Left renal cortex interstitium (tissue), 4 donors: ENCODE measurements at places on chromosomes 5 and 9. TPM values are rescaled to one million over a fixed set of nuclear protein-coding genes. Genes with fewer than 3 reads are reported as not detected.

SCGB3A2 gene
- polyA plus RNA-seq = not detected

GALNT12 gene
- polyA plus RNA-seq = 7.7 TPM

DNA sequence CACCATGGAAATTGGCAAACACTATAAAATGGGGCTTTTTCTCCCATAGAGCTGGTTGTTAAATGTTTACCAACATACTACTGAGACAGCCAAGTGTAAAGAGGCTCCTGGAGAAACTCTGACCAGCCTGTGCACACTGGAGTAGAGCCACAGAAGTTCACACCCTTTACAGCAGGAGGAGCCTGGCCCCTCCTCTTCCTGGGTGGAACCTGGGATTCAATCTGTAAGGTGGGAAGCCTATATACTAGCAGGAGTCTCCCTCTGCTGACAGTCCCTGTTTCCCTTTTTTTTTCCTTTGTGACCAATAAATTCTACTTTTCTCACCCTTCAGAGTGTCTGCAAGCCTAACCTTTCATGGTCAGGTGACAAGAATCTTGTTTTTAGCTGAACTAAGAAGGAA is 10.4 kb upstream of the SLC30A5 start:
- no peak for DNase-seq

DNA sequence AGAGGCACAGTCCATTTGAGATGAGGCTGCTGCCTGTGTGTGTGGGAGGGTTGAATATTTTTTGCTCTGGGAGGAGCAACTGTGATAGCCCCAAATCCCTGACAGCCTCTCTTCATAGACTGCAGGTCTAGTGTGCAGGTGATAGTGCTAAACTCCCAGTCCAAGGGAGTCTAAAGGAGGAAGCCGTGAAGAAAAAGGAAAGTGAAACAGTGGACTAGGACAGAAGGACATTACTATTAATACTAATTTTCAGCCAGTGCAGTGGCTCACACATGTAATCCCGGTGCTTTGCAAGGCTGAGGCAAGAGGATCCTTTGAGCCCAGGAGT is 295.0 kb downstream of the PDE4D start:
- DNase-seq = no peak

PLPP7 gene
- 2.6 TPM for polyA plus RNA-seq

DNA sequence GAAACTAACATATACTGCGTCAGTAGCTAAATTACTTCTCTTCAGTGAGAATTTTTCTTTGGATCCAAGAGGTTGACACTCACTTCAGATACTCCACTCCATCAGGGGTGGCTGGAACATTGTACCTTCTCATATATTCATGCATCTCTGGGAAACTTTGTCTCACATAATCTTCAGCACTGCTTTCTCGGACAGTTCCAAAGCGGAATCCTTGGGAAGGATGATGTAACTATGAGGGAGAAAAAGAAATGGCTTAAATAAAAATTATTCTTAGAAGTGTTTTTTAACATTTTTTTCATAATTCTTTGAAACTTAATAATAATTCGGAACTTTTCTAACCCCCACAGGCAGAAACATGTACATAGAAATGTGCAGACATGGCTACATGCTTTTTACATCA is 33.4 kb upstream of the PPP3R2 start:
- no peak for DNase-seq

GRCh38 chr9:72383978-72384709 is 19.1 kb upstream of the ZFAND5 start:
- no peak for DNase-seq

CANX gene
- 468 TPM for polyA plus RNA-seq

DNA sequence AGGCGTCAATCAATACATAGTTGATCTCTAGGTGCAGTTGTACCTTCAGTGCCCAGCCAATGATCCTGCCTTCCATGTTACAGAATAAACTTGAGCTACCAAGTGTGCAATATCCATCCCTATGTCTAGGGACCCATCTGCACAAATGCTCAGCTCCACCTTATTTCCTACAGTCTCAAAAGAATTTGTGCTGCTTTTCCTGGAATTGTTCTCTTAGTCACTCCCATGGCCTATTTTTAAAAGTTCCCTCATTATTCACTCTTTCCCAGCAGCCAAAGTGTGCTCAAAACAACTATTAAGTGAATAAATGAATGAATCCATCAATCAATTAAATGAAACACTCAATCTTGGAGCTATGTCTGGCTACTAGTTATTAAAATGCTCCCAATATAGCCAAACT is 14.7 kb downstream of the LIX1 start:
- DNase-seq = no peak
